ENCODE measurements at places on chromosomes 7 and 10.
A peak's percentile ranks its signal among the peaks of the same experiment; 100 is the strongest.

- no peak for DNase-seq
These were observed 860 bp downstream of the IQUB start for GRCh38 chr7:123533553-123533917.

- DNase-seq = no peak
These were observed 69.8 kb downstream of the SRI start for GRCh38 chr7:88150033-88150432.

- DNase-seq = peak; percentile 28
These were observed 182.0 kb downstream of the RPS24 start for GRCh38 chr10:78215645-78216044.

DNA sequence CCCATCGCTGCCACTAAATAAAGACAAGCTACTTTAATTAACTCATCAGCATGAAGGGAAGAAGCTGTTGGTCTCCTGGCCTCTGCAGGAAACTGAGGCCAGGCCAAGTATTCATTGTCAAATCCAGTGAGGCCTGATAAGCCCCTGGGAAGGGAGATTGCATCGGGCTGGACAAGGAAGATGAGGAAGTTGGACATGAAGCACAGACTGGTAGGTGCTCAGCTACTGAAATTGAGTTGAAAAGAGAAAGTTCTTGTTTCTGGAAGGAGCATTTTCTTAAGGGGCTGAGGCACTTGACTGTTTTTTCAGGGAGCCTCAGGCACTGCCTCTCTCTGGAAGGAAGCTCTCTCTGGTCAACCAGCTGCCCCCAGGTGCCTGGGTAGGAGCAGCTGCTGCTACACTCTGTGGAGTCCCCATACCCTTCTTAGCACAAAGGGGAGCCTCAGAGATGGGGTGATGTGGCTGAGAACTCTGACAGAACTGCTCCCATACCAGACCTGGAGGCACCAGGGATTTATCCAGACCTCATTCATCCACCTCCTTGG lies 90.3 kb upstream of the IKZF1 start:
- DNase-seq = peak; percentile 19

- DNase-seq = no peak
These were observed 99.9 kb downstream of the TRIL start for GRCh38 chr7:28858206-28858605.

DNA sequence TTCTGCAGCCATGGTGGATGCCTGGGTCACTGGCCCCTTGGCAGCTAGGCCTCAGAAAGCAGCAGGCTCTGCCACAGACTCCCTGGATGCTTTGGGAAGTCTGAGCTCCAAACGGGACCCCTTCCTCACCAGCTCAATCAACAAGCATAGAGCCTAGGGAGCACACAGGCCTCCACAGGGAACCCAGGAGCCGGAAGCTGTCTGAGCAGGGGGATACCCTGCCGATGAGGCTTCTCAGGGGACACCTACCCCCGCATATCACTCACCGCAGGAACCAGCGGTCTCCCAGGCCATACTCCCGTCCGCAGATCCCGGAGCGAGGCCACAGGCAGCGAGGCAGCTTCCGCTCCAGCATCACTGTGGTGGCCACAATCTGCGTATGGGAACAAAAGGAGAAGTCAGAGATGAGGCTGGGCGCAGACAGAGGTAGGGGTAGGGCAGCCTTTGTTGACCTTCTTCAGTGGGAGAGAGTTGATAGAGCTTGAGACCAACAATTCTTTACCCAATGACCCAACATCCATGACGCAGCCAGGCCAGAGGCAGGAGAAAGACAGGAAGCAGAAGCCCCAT lies 13.4 kb downstream of the TRPV6 start:
- no peak for DNase-seq

- DNase-seq = no peak
These were observed 105.8 kb downstream of the USP6NL start for GRCh38 chr10:11505639-11506038.

DNA sequence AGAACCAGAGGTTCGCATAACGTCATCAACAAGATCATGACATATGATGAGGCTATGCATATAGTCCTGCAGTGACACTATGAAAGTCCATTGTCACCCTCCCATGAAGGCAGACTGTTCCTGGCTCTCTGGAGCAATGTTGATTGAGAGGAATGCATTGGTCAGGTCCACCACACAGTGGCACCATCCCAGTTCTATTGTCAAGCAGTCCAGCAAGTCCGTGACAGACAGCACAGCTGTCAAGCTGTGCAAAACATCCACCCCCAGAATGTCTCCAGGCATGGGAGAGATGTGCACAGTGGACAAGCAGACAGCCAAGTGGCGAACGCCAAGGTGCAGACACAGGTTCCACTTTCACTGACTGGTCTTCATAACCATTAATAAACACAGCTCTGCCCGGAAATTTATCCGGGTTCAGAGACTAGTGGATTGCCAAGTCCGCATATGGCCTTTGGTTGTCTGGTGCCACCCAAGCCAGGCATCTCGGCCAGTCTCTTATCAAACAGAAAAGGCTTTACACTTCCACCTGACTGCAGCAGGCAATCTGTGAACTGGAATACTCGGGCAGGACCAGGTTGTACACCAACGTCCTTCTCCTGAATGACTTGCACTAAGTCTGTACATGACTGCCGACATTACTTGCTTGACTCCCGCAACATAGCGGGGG lies 7.2 kb downstream of the RNF133 start:
- no peak for DNase-seq

- no peak for DNase-seq
These were observed 372.6 kb downstream of the GPR158 start for GRCh38 chr10:25547382-25547781.

DNA sequence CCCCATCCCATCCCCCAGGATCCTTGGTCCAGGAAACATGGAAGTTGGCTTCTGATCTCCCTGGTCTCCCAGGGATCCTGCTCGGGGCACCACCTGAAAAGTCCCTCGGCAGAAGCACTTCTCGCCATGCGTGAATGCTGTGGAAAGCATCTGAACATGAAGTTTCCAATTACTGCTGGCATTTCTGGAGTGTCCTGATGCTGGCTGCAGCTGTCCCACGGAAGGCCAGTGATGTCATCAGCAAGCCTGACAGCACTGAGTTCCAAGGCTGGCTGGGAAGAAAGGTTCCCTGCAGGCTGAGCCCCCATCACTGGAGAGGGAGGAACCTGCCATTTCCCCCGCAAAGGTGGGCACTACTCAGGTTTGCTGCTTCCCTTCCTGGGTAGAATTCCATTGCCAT lies 71.4 kb downstream of the KCNMA1 start:
- no peak for DNase-seq

DNA sequence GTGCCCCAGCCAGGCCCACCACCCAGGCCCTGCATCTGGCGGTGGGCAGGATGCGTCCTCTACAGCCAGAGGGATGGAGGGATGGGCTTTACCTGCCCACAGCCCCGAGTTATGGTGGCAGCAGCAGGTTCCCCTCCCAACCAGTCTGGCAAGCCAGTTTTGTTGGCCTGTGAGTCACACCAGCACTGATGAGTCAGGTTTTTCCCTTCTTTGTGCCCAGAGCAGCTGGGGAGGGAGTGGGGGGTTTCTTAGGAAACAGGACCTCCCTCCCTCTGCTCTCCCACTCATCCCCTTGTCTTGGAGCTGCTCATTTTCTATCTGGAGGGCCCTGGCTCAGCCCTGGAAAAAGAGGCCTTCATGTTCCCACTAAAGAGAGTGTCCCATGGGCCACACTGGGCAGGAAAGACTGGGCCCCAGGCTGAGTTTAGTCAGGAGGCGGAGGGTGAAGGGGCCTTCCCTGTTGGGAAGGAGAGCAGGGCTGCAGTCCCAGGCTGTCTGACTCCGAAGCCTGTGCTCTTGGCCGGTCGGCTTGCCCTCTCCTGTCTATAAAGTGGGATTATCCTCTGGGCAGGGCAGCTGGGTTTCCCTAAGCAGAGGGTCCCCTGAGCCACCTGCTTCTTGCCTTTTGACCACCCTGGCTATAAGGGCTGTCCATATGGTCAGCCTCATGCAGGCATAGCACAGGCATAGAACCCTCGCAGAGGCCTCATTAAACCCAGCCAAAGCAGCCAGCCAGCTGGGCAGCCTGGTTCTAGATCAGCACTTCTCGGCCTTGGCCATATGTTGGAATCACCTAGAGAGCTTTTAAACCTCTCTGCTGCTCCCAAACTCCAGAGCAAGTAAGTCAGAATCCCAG lies 30.2 kb upstream of the ANKRD2 start:
- DNase-seq = peak; percentile 84

DNA sequence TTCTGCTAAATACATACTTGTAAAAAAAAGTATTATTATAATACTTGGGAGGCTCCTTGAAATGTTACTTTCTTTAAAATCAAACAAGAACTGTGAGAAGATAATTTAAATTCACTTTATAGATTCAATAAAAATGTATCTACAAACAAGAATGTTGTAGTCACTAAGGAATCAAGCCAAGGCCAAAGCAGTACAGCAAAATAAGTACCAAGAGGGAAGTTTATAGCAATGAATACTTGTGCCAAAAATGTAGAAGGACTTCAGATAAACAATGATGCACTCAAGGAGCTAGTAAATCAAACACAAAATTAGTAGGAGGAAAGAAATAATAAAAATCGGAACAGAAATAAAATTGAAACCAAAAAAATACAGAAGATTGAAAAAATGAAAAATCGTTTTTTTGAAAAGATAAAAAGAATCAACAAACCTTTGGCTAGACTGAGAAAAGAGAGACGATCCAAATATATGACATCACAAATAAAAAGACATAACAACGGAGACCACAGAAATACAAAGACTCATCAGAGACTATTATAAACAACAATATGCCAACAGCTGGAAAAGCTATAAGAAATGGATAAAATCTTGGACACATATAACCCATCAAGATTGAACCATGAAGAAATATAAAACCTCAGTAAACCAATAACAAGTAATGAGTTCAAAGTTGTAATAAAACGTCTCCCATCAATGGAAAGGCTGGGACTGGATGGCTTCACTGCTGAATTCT lies 286.0 kb upstream of the TMEM229A start:
- no peak for DNase-seq

DNA sequence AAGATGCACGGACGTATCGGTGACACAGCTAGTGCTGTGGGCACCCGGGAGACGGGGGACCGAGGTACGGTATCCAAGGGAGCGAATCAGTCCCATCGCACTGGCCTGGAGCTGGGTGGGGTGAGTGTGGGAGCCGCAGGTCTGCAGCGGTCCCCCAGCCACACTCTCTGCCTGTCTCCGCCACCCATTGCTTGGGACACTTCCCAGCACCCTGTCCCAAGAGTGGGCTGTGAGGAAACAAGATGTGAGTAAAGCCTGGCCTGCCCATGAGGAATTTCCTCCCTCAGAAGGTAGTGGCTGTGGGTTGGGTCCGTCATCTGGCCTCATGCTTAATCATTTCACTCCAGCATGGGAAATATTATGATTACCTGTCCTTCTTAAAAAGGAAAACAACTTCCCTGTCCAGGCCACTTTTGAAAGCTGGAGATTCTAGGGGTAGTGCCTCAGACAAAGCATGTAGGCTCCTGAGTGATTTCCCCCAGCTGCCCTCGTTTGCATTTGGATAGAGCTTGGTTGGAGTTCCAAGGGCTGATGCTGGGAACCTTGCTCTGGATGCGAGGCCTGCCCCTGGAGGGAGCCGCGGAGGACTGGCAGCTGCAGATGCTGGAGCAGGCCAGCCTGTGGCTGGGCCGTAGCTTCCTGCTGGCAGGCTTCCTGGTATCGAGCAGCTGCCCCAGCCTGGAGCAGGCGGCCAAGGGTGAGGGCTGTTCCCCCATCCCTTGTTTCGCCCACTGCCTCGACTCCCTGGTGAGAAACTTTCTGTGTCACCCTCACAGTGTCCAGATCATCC lies 6.2 kb upstream of the ACTR3C start:
- no peak for DNase-seq

DNA sequence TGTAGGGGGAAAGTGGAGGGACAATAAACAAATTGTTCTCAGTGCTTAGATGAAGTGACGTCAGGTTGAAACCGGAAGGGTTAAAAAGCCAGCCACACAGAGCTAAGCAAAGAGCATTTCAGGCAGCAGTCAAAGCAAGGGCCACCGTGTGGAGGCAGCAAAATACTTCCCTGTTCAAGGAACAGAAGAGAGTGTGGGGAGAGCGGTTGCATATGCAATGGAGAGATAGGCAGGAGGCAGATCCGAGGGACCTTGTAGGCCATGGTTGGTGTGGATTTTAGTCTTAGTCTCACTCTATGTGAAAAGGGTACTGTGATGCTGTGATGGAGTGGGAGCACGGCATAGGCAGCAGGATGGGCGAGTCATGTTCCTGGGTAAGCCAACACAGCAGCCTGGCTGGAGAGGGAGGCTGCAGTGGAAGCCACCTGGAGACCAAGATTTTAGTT lies 3.8 kb upstream of the STN1 start:
- peak; percentile 77 for DNase-seq

DNA sequence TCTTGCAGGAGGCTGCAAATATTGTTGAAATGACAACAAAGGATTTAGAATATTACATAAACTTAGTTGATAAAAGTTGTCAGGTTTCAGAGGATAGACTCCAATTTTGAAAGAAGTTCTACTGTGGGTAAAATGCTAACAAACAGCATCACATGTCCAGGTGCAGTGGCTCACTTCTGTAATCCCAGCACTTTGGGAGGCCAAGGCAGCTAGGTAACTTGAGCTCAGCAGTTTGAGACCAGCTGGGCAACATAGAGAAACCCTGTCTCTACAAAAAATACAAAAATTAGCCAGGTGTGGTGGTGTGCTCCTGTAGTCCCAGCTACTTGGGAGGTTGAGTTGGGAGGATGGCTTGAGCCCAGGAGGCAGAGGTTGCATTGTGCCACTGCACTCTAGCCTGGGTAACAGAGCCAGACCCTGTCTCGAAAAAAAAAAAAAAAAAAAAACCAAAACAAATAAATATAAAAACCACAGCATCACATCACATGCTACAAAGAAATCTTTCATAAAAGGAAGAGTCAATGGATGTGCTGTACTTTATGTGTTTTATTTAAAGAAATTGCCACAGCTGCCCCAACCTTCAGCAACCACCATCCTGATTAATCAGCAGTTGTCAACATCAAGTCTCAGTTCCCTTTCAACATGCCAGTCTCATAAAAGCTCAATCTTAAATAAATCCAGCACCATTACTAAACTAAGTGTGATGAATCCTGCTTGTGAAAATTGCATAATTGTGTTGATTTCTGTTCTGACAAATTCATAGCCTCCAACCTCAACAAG lies 83.2 kb upstream of the MBL2 start:
- no peak for DNase-seq

- DNase-seq = no peak
These were observed 112.1 kb upstream of the ABCB5 start for GRCh38 chr7:20503278-20503950.

- no peak for DNase-seq
These were observed 32.5 kb upstream of the TRUB1 start for GRCh38 chr10:114905450-114905849.

GRCh38 chr7:96023387-96023786 lies 251.0 kb downstream of the DYNC1I1 start:
- no peak for DNase-seq

- DNase-seq = no peak
These were observed 62.7 kb downstream of the EZH2 start for GRCh38 chr7:148821422-148821821.

DNA sequence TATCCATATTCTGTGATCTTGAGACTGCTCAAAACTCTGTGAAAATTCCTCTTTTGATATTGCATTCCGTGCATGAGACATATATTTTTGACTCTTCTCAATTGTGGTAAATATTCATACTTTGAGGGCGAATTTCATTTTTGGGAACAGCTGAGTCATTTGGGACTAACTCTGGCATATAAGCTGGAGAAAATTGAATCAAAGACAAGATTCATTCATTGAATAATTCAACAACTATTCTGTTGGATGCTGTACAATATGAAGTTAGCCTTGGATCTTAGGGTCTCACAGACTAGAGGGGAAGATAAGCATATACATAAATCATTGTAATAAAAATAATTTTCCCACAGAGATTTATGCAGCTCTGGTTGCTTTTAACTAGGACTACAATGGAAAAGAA lies 183.2 kb upstream of the NEBL start:
- no peak for DNase-seq

GRCh38 chr7:150335774-150336112 lies 5.7 kb downstream of the RARRES2 start:
- no peak for DNase-seq

All from inflammatory macrophage (primary cell).